Dermis microvascular lymphatic vessel endothelial cell (primary cell): ENCODE measurements at places on chromosomes 4 and X. TPM values are rescaled to one million over a fixed set of nuclear protein-coding genes. Genes with fewer than 3 reads are reported as not detected.
A peak's percentile ranks its signal among the peaks of the same experiment; 100 is the strongest.

Gene GAGE12J
- total RNA-seq = not detected in 2 replicates

Gene FHIP1A
- total RNA-seq = 0.39 and 0.76 TPM in 2 replicates

Gene ELOVL6
- 1.1 and 3.5 TPM in 2 replicates for total RNA-seq

Gene PASD1
- total RNA-seq = not detected in 2 replicates

Gene GC
- total RNA-seq = not detected in 2 replicates

Gene GLRA2
- not detected in 2 replicates for total RNA-seq

Gene RHOXF1
- total RNA-seq = not detected in 2 replicates

Gene BMPR1B
- total RNA-seq = 0.38 and 0.51 TPM in 2 replicates

Gene GUCY1A1
- total RNA-seq = 43.2 and 50.6 TPM in 2 replicates

Gene JAKMIP1
- total RNA-seq = not detected in 2 replicates

Gene EDA
- total RNA-seq = 1.2 and 2.5 TPM in 2 replicates

Gene GYPA
- not detected in 2 replicates for total RNA-seq

- no peak for DNase-seq
Observed at GRCh38 chrX:12986164-12986779, 11.4 kb downstream of the TMSB4X start.

DNA sequence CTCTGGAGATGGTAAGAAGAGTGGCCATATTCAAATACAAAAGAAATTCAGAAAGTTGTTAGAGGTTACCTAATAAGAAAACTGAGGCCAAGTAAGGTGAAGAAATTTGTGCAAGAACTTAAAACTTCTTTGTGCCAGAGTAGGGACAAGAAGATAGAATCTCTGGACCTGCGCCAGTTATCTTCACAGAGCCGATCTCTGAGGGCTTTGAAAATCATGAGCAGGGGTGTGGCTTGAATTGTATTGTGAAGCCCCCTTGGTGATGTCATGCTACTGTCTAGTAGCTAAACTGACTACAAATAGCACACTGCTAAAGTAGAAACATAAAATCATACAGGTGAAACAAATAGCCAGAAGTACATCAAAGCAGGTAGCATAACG is 184.6 kb downstream of the UGT8 start:
- DNase-seq = no peak

GRCh38 chr4:107937040-107937439 is 5.7 kb downstream of the CYP2U1 start:
- DNase-seq = no peak

- no peak for DNase-seq
Observed at GRCh38 chr4:100799761-100800539, 282.1 kb upstream of the EMCN start.

GRCh38 chr4:141814499-141814898 is 178.1 kb downstream of the IL15 start:
- no peak for DNase-seq

DNA sequence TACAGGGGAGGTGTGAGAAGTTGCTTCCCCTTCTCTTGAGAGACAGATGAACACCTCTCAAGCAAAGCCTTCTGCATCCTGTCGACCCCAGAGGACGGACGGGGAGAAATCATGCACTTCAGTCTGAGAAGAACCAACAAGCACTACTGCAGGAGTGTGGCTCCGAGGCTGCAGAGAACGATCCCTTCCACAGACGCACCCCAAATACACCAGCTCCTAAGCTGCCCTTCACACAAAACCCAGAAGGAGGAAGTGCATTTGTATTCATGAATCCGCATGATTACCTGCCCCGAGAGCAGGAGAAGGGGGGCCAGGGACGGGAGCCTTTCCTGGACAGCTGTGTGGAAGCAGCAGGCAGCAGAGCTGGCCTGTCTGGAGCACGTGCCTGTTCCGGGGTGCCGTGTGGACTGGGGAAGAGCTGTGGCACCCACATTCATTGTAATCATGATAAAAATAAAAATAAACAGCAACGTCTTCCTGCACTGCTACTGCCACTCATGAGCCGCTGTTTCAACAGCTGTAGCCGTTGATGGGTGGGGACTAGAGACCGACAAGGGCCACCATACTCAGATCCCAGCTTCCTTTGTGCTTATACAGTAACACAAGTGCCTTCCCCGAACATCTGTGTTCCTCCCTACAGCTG is 42.9 kb downstream of the ACSL1 start:
- DNase-seq = no peak

DNA sequence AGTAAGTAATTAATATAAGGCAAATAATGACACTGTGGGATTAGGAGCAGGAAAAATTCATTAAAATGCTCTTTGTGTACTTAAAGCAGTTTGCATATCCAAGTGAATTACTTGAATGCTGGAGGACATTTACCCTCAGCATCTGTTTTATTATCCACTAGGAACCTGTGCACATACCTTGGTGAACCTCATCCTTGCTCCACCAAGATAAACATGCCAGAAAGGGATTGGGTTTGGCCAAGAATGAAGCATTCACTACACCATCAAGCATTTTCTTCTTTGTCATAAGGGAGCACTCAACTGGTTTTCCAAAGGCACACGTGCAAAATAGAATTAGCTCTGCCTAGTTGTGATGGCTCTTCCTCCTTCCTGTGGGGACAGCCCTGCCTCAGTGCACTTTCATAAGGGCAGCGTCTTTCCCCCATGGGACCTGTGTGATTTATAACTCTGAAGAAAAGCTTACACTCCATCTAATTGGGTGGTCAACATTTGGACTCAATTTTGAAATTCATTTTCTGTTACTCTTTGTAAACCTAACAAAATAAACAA is 291.7 kb downstream of the USP46 start:
- no peak for DNase-seq

DNA sequence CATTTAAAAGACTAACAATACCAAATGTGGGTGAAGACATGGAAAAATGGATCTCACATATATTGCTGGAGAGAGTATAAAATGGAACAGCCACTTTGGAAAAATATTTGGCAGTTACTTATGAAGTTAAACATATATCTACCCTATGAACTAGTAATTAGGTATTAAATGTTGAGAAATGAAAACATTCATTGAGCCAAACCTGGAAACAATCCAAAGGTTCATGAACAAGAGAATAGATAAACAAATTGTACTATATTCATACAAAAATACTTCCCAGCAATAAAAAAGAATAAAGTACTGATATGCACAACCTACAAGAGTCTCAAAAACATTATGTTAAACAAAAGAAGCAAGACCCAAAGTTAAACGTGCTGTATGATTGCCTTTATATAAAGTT is 4.0 kb upstream of the EGF start:
- DNase-seq = peak; percentile 4

DNA sequence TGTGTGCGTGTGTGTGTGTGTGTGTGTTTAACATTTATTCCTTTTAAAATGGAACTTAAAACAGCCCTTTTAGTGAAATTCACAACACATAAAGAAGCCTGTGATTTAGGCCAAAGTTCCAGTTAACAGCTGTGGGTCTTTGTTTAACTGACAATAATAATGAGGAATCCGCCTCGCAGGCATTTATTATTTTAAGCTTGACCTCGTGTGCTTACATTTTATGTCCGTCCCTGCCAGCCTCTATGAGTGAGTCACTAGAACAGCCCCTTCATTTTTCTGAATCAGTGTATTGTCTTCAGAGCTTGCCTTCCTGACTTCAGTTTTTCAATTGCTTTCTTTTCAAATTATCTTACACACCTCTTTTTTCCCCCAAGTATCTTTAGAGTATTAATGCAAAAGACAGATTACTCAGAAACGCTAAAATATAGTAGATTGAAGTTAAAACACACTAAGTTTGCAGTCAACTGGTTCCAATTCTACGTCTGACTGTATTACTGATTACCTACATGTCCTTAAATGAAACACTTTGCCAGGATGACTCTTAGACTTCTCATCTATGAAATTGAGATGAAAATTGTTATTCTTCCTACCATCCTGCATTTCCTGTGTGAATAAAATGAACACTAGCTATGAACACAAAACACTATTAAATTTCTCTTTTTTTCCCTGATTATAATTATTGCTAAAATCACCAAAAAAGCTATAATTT is 319.6 kb upstream of the HS3ST1 start:
- DNase-seq = peak; percentile 96

- no peak for DNase-seq
Observed at GRCh38 chr4:11474146-11474545, 45.5 kb upstream of the HS3ST1 start.

DNA sequence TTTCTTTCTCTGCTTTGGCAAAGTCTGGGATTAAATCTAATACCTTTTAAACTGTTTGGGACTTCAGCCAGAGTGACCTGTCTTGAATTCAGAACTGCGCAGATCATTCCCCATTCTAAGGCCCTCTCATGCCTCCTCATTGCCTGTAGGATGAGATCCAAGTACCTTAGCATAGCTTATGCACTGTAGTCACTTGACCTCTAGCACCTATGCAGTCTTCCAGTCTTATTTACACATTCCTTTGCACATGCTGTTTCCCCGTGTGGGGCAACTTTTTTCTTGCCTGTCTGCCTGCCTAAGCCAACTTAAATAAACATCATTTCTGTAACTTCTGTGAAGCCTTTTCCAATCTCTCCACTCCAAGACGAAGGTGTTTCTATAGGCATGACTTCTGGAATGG is 68.4 kb downstream of the AR start:
- peak; percentile 68 for DNase-seq

GRCh38 chr4:115418635-115419396 is 305.4 kb upstream of the NDST4 start:
- no peak for DNase-seq

DNA sequence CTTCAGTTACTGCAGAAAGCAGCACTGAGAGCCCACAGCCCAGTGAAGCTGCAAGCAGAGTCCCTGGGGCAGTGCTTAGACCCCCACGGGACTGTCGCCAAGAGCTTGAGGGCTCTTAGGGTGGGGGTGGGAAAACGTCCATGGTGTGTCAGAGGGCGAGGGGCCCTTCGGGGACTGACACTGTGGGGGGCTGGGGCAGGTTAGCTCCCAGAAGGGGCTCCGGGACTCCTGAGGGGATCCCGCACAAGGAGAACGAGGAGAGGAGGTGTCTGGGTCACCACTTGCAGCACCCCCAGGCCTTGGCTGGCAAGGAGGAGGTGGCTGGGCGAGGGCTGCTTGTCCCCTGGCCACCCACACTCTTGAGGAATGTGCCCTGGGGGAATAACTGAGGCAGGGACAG is 20.8 kb downstream of the NAT8L start:
- DNase-seq = no peak

- DNase-seq = no peak
Observed at GRCh38 chr4:123578276-123579029, 181.9 kb downstream of the SPRY1 start.

DNA sequence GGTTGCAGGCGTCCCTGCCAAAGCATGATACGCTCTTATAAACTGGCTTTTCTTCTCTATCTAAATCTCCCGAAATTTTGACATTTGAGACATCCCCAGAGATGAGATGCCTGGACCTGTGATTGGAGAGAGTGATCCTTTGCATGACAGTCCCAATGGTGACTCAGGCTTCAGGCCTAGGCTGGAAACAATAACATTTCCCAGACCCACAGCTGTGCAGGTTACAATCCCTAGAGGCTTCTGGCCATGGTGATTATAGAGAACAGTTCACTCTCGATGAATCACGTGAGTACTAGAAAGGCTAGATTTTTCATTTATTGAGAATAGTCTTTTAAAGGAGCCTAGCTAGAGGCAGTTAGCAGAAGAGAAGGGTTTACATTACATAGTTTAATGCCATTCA is 75.9 kb downstream of the SPATA18 start:
- no peak for DNase-seq

DNA sequence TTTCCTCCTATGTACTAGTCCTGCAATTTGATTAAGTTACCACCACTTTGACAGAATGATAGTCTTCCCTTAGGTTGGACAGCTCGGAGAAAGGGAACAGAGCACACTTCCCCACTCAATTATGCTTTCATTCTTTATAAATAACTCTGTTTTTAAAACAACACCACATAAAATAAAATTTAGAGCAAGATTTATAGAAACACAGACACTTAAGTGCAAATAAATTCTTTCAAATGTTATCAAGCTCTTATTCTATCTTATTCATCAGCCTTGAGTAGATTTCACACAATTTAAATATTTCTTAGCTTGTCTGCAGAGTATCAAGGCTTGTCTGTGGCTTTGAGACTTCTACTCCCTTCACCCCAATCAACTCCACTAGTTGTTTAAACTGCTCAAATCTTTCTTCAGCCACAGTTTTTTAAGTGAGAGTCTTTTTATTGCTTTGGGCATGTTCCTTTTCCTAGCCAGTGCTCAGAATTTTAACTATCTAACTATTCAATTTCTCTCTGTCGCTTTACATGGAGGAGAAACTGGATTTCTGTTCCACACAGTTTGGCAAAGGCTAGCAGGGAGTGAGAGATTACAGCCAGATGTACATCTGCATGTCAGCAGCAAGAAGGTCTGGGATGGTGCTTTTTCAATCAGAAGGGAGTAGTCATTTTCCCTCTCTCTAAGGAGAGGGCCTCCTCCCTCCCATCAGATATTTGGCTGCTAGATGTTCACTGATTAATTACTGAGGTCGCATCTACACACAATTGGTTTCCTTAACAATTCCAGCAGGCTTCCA is 53.1 kb upstream of the PLAC1 start:
- DNase-seq = no peak

DNA sequence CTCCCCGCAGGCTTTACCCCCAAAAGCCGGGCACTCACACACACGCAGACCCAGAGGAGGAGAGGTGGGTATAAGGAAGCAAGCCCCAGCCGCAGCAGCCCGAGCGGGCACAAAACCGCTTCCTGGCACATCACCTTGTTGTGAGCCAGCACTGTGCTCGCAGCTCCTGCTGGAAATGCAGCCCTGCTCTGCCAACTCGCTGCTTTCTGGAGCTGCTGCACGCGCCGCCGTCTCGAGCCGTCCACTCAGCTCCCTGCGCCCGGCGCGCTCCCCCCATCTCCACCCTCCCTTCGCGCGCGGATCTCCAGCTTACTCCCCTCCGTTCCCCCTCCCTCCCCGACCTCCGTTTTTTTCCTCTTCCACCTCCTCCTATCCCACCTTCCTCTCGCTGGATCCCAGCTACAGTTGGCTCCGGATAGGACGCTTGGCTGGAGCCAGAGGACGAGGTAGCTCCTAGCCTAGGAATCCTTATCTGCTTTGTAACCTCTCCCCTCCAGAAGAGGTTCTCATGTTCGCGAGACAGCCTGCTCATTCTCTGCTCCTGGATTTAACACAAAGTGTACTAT is at the start of gene SPOCK3:
SPOCK3 (minus strand) TSS at position 179 of the 566 bp plus-strand sequence.
- peak; percentile 5 for DNase-seq

GRCh38 chrX:12920990-12921389 is 14.6 kb downstream of the TLR8 start:
- no peak for DNase-seq

DNA sequence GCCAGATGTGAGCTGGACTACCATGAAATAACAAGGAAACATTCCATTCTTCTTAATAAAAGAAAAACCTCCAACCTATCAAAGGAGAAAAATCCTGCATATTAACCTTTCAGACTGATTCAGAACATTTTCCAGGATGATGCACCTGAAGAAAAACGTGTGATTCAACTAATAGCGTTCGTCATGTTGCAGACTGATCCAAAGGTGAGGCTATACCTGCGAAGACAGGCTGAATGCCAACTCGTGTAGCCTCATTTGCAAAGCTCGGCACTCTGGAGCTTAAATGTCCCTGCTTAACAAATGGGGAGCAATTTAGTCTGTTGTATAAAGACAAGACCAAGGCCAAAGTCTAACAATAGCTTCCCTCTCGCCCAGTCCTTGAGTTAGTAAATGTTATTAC is 172.0 kb upstream of the NOCT start:
- DNase-seq = no peak

- no peak for DNase-seq
Observed at GRCh38 chrX:149987613-149988012, 49.3 kb upstream of the EOLA2 start.

GRCh38 chrX:9542106-9542760 is 77.4 kb downstream of the TBL1X start:
- DNase-seq = no peak

GRCh38 chrX:66046612-66047235 is 6.8 kb upstream of the VSIG4 start:
- DNase-seq = no peak
